ENCODE measurements at places on chromosomes 2 and 18. TPM values are rescaled to one million over a fixed set of nuclear protein-coding genes. Genes with fewer than 3 reads are reported as not detected.

DAW1 gene
- total RNA-seq, result not detected

CLASP1 gene
- 66.1 TPM for total RNA-seq

LOXL3 gene
- total RNA-seq, result 15.8 TPM

RNU2-63P gene
- 15.2 TPM for total RNA-seq

SERPINB12 gene
- total RNA-seq, result not detected

TGIF1 gene
- total RNA-seq, result 57.5 TPM

IL36A gene
- total RNA-seq, result not detected
